ENCODE measurements at places on chromosomes 6 and 20.

DNA sequence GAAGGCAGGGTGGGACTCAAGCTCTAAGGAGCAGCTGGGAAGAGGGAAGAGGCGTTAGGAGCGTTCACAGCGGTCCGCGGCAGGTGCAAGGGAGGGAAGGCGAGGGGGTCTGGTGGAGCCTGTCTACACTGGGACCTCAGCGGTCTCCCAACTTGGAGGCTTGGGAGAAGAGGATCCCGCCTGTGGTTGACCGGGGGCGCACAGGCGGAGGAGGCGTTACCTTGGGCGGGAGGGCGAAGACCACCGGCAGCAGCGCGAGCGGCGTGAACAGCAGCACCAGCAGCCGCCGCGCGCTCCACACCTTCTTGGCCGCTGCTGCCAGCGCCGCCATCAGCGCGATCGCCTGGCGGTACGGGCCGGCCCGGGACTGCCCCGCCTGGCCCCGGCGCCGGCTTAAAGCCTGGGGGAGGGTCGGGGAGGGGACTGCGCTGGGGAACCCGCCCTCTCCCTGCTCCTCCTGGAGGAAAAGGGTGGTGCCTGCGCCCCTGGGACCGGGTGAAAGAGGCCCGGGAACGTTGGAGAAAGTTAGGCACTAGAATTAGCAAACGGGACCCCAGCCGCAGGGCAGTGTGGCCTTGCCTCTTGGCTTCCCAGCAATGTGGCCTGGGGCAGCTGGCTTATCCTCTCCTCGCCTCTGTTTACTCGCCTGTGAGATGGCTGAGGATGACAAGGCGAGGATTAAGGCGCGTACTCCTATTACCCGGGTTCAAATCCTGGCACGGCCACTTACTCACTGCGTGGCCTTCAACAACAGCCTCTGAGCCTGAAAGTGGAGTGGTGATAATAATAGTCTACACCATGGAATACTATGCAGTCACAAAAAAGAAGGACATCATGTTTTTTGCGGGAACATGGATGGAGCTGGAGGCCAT lies at the start of gene SLC13A3:
TSS of gene SLC13A3 (minus strand) at position 369 of the 872 bp plus-strand sequence. CDS start at position 331, 38 bp downstream.
- DNase-seq, result no peak

GRCh38 chr6:89630488-89630887 lies 8.1 kb downstream of the LYRM2 start:
- DNase-seq, result no peak

DNA sequence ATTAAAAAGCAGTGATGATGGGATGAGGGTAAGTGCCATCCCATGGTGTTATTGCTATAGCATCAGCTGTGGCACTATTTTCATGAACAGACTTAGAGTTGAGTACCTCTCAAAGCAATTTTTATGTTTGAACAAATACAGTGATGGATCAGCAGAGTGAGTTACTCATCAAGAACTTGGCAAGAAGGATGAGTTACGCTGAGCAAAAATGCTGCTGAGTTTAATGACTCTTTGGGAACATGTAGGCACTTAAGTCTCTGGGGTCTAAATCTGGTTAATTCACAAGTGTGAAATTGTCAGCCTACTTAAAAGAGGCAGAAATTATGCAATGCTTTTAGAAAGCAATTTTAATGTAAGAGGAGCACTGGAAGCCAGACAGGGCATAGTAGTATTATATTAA lies 78.5 kb upstream of the AHI1 start:
- no peak for DNase-seq

- no peak for DNase-seq
Observed at GRCh38 chr20:2220298-2220697, 75.5 kb upstream of the TGM3 start.

- peak; percentile 88 for DNase-seq
Observed at GRCh38 chr6:26537846-26538571, at the start of gene HMGN4. TSS of gene HMGN4 (plus strand) at chr6:26538366. CDS start at chr6:26545207, 6,841 bp downstream.

- DNase-seq, result no peak
Observed at GRCh38 chr6:128074567-128074966, 173.7 kb upstream of the THEMIS start.

DNA sequence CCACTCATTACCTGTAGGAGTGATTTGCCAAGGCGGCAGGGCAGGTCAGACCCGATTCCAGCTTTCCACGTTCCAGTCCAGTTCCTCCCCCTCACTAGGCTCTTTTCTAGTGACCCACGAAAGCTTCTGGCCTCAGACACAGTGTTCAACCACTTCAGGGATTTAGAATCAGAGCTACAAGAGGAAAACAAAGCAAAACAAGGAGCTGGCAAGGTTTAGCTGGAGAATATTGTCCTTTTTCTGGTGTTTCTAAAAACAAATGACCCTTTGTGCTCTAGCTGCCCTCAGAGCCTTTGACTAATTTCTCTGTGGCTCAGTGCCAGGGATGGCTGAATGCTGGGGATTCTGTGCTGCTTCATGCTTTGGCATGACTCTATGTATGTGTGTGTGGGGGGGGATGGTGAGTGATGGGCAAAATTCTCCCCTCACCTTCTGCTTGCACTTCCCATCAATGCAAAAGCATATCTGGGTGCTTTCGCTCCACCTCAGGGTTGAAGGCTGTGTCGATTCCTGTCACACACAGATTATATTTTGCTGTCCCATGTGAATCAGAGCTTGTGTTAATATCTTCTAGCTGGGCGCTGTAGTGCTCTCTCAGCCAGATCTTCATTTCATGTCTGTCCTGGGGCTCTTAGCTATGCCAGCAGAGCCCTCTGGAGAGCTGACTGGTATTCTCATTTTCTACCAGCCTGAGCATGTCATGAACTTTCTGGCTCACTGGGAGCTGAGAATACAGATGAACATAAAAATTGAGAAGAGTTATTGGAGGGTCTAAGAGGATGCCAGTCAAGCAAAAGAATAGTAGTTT lies 19.3 kb upstream of the NEDD9 start:
- no peak for DNase-seq

GRCh38 chr6:145749632-145750031 lies 14.3 kb upstream of the EPM2A start:
- DNase-seq, result peak; percentile 24

- DNase-seq, result peak; percentile 64
Observed at GRCh38 chr6:116682334-116682712, 1.3 kb downstream of the KPNA5 start.

DNA sequence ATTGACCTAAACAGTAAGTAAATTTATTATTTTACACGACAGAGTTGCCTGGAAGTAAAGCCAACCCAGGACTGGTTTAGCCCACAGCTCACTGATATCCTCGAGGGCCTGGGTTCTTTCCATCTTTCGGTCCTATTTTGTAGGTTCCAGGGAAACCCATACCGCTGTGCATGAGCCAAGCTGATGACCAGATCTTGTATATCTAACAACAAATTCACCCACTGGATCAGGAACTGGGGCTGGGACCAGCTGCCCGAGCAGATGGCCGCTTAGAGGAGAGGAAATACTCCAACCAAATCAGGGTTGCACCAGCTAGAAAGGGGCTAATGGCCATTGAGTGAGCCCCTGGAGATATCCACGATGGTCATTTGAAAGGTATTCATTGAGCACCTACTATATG lies 139.2 kb downstream of the BACH2 start:
- no peak for DNase-seq

DNA sequence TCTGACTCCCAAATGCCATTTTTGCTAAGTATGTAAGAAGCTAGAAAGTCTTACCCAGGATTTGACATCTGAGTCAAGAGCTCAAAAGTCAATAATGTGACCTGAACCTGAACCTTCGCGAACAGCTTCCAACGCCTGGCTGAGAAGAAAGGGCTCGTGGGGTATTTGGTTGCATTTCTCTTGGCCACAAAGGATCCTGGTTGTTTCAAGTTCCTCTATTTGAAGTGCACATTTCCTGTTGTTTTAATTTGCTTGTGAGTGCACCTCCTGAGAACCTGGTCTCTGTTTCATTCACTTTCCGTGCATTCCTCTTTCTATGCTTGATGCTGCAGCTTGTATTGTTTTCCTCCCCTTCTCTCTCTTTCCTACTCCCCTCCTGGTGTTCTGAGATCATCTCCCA lies 212.5 kb downstream of the FOXA2 start:
- no peak for DNase-seq

GRCh38 chr6:76886900-76887299 lies 576.4 kb downstream of the HTR1B start:
- no peak for DNase-seq

DNA sequence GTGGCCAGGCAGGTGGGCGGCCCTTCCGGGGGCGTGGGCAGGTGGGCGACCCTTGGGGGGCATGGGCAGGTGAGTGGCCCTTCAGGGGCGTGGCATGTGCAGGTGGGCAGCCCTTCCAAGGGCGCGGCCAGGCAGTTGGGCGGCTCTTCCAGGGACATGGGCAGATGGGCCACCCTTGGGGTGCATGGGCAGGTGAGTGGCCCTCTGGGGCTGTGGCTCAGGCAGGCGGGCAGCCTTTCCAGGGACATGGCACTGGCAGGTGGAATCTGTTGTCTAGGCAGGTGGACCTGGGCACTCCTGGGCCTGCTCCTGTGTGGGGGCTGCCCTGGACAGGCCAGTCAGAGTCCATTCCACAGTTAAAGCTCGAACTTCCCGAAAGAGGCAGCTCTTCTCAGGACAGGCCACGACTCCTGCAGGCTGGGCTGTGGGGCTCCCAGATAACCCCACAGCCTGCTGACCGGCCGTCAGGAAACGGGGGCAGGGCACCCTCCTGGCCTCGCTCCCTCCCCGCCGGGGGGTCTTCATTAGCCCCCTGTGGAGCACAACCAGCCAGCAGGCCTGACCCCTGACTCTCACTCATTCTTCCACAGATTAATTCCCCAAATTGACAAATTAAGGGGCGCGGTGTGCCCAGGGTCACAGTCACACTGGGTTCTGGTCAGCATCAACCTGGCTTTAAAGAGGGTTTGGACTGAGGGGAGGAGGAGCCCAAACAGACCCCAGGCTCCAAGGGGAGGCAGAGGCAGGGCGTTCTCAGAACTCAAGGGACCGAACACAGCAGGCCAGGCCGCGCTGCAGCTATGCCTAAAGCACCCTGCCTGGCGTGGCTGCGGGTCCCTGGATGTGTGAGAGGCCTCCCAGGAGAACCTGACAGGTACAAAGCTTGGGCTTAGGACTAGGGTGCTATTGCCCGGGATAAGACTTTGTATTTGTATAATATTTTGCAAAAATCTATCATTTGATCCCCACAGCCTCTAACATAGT lies 130.0 kb downstream of the DLL1 start:
- DNase-seq, result no peak

GRCh38 chr6:127182501-127182900 lies 64.0 kb downstream of the RSPO3 start:
- no peak for DNase-seq

DNA sequence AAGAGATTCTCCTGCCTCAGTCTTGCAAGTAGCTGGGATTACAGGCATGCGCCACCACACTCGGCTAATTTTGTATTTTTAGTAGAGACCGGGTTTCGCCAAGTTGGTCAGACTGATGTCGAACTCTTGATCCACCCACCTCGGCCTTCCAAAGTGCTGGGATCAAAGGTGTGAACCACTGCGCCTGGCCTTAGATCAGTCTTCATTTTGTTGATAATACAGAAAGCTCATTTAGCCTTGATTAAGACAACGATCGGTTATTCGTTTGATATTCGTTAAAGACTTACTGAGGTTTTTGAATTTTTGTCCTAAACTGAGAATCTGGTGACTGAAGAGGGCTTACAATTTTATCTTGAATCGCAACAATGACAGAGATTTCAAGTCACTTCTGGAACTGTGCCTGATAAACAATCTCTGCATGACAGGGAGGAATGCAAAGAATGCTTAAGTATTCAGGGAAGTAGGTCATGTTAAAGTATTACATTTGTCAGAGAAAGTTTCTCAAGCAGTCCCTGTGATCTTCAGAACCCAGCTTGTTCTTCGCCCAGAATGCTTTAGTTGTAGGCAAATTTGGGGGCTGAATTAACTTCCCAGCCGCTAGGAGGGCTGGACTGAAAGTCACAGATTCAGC lies 14.8 kb downstream of the AKAP12 start:
- DNase-seq, result no peak

DNA sequence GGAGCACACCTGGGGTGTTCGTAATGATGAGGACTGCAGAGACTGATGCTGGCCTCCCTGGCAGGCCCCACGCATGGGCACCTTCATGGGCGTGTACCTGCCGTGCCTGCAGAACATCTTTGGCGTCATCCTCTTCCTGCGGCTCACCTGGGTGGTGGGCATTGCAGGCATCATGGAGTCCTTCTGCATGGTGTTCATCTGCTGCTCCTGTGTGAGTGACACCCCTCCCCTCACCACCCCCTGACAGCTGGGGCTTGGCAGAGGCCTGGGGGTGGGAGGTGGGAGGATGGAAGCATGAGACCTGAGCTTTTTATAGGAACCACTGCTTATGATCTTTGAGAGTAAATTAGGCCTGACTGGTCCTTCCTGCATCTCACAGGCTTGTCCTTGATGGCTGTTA lies 6.7 kb downstream of the SLC12A5 start:
- no peak for DNase-seq

- no peak for DNase-seq
Observed at GRCh38 chr20:2165871-2166270, 64.2 kb downstream of the STK35 start.

- no peak for DNase-seq
Observed at GRCh38 chr6:166450167-166450873, 67.6 kb upstream of the MPC1 start.

- no peak for DNase-seq
Observed at GRCh38 chr6:8195714-8196102, 93.4 kb upstream of the EEF1E1 start.

GRCh38 chr20:35042268-35042667 lies 50.3 kb downstream of the TRPC4AP start:
- DNase-seq, result no peak

- peak; percentile 1 for DNase-seq
Observed at GRCh38 chr20:12570371-12570770, 438.4 kb upstream of the SPTLC3 start.

- no peak for DNase-seq
Observed at GRCh38 chr6:91075244-91075976, 488.5 kb upstream of the MAP3K7 start.

DNA sequence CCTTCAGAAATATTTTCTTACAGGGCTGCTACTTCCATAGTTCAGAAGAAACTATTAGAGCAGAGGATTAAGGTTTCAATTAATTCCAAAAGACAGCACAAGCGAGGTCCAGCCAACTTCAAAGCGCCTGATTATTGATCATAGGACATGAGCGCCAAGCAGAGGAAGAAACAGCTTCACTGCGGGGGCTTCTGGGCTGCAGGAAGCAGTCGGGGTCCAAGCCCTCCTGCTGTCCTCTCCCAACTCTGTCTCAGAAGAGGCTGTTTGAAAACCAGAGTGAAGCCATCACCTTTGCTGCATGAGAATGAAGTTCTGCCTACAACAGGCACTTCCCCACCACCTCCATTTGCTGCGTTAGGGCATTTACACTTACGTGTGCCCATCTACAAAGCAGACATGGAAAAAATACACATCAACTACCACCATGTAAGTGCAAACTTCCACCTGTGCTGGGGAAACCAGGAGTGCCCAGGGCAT lies 23.9 kb downstream of the SUMO4 start:
- DNase-seq, result no peak

GRCh38 chr6:143840595-143841265 lies 2.4 kb upstream of the LTV1 start:
- peak; percentile 43 for DNase-seq

GRCh38 chr6:80094017-80094416 lies 12.5 kb upstream of the BCKDHB start:
- peak; percentile 4 for DNase-seq

GRCh38 chr20:57090590-57091560 lies 175.6 kb downstream of the BMP7 start:
- peak; percentile 6 for DNase-seq

Measured in inflammatory macrophage treated with lipopolysaccharide for 1 hour (primary cell).